ENCODE measurements at places on chromosomes 6 and 20.

DNA sequence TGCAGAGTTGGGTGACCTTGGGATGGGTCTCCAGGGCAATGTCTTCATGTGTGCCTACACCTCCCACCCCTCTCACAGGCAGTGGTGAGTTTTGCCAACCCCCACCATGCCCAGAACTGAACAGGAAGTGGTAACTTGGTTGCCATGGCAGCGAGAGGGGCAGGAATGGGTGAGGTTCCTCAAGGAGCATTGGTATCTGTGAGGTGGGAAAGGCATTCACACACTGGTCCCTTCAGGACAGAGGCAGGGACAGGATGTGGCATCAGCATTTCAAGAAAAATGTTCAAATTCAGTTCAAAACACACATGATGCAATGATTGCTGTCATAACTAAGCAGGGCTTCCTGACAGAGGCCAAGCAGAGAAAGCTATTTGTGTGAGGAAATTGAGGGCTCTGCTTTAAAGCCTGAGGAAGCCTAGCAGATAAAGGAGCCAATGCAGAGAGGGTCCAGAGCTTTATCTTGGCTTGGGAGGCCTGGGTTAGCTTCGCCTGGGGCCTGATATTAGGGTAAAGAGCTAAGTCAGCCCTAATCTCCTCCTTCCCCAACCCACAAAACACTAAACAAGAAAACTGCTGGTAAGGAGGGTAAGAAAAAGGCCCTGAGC is 551 bp downstream of the TREML2 start:
- DNase-seq = peak; percentile 9

DNA sequence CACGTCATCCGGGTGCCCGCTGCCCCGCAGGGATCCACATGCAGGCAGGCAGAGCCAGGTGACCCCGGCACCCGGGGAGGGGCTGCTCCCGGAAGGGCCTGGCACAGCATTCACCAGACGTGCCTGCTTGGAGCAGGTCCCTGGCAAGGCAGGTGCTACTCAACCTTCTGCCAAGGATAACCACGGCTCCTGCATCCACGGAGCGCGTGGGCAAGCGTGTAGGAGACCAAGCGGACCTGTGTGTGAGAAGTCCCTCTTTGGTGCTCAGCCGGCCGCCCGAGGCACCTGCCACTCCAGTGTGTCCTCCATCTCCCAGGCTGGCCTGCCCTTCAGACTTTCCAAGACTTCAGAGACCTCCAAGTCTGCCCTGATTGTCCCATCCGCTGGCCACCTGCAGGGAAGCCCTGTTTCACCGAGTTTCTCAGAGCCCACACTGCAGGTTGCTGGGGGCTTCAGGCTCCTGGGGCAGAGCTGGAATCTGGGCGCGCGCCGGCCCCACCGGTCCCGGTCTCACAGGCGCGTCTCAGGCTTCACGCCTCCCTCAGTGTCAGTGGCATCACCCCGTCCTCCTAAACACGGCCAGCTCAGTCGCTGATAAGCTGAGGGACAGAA is 124.3 kb downstream of the DLL1 start:
- no peak for DNase-seq

DNA sequence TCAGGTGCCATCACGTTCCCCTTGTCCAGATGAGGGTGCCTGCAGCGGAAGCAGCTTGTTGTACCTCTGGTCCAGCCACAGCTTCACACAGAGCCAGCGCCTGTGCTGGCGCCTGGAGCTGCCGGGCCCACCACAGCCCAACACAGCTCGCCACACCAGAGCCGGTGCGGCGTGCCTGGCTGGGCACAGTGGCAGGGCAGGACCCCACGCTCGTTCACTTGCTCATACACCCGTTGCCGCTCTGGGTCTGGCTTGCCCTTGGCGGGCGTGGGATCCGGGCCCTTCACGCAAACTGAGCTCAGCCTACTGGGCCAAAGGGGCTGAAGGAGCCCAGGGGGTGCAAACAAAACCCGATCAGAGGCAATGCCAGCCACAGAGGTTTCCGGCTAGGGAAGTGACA is 492.5 kb upstream of the MANEA start:
- no peak for DNase-seq

DNA sequence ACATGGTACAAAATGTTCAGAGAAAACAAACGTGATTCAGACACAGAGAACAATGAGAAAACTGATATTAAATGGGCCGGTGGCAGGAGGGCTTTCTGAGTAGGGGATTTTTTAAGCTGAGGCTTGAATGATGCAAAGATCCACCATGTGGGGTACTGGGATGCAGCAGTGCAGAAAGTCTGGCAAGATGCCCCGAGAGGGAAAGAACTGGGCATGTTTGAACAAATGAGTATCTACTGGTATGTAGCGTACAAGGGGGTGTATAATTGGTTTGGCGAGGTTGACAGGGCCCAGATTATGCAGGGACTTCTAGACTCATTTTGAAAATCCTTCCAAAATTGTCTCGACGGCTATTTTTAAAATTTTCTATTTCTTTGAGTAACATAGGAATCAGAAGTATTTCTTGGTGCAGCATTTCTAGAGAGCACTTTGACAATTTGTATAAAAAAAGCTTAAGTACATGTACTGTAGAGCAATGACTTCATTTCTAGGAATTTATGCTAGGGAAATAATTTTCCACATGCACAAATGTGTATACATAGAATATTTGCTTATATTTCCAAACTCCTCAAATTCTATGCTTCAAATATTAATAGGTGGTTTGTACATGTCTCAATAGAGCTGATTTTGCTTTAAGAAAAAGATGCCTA is 119.6 kb upstream of the DOK5 start:
- no peak for DNase-seq

- no peak for DNase-seq
Measured at GRCh38 chr20:5122873-5123260, 3.1 kb upstream of the PCNA start.

- DNase-seq = no peak
Measured at GRCh38 chr6:1722801-1723200, 113.1 kb downstream of the FOXC1 start.

- no peak for DNase-seq
Measured at GRCh38 chr6:84466511-84466910, 239.1 kb upstream of the CEP162 start.

- DNase-seq = no peak
Measured at GRCh38 chr6:71879016-71879415, 7.3 kb upstream of the RIMS1 start.

DNA sequence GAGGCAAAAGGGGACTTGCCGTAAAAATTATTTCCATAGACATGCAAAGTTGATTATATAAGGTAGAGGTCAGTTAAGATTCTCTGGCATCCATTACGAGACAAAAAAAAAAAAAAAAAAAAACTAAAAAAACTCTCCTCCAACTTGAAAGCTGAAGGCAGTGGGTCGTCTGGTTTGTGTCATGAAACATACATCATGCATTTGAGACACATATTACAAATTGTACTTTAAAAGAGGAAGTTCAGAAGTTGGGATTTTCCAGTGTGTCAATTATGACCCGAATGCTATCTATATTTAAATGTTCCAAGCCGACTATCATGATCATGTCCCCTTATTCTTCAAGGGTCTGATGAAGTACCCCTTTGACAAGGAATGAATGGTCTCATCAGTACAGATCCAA is 125.1 kb downstream of the ZNF217 start:
- DNase-seq = no peak

GRCh38 chr6:111278731-111279130 is 191.4 kb downstream of the SLC16A10 start:
- DNase-seq = no peak

DNA sequence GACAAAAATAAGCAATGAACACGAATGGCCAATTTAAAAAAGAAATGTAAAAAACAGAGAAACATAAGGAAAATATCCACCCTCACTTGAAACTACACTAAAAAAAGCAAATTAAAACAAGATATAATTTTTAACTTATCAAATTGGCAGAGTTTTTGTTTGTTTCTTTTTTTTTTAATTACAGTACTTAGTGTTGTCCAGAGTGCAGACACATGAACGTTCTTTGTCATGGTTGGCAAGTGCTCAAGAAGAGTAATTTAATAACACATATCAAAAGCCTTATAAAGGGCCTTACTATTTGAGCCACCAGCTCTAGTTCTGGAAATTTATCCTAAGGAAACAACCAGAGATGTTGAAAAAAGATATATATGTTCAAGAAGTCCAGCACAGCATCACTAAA is 142.3 kb downstream of the ATXN1 start:
- no peak for DNase-seq

DNA sequence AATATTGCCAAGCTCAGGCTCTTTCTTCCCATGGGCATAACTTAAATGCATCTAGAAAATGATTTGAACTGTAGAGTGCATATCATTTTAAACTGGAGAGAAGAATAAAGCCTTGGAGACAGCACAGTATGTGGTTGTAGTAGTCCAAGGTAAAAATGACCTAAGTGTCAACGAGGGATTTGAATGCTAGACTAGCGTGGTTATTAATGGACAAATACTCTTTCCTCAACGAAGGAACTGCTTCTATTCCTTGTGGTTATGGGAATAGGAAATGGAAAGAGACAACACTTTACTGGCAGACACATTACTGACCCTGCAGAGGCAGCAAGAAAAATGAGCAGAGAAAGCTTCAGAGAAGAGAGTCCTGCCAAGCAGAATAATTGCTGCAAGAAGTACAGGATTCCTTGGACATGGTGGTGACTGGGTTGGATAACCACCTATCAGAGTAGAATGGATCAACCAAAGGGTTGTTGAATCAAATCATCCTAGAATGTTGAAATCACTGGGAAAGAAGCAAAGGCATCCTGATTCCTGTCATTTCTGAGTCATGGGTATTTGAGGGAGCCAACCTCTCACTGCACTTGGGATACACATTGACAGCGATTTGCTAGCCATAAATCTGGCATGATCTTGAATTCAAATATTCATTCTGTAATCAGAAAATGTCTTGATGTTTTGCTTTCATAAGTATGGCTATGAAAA is 258.1 kb upstream of the EPHA7 start:
- DNase-seq = no peak

- no peak for DNase-seq
Measured at GRCh38 chr20:37801921-37802320, 101.0 kb upstream of the VSTM2L start.

DNA sequence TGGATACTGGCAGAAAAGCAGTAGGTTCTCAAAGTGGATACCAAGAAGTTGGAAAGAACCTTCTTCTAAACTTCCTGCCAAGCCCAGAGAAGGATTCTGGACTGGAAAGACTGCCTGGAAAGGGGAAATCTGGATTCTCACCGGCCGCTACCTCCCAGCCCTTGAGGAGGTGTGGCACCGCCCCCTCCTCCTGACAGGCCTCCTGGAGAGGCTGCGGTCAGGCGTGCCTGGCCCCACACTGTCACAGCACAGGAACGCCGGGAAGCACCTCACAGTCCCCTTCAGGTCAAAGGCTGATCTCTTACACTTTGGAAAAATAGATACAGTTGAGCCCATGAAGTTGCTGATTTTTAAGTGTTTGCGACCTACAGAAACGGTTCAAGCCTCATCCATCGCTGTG is 16.3 kb upstream of the PDE10A start:
- no peak for DNase-seq

DNA sequence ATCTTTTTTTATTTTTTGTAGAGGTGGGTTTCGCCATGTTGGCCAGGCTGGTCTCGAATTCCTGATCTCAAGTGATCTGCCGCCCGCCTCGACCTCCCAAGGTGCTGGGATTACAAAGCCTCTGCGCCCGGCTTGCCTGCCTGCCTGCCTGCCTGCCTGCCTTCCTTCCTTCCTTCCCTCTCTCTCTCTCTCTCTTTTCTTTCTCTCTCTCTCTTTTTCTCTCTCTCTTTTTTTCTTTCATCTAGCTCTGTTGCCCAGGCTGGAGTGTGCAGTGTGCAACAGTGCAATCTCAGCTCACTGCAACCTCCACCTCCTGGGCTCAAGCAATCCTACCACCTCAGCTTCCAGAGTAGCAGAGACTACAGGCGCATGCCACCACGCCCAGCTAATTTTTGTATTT is 4.6 kb upstream of the ILRUN start:
- no peak for DNase-seq

- DNase-seq = no peak
Measured at GRCh38 chr6:167791780-167792478, 34.8 kb upstream of the AFDN start.

GRCh38 chr6:1842334-1842733 is 232.6 kb downstream of the FOXC1 start:
- DNase-seq = no peak

Data from DMS79 (cell line).